Fibroblast of the conjunctiva (primary cell): ENCODE measurements at places on chromosomes 5 and 9.

- DNase-seq = peak; percentile 79
Measured at GRCh38 chr9:81492710-81493447, 196.5 kb downstream of the TLE1 start.

DNA sequence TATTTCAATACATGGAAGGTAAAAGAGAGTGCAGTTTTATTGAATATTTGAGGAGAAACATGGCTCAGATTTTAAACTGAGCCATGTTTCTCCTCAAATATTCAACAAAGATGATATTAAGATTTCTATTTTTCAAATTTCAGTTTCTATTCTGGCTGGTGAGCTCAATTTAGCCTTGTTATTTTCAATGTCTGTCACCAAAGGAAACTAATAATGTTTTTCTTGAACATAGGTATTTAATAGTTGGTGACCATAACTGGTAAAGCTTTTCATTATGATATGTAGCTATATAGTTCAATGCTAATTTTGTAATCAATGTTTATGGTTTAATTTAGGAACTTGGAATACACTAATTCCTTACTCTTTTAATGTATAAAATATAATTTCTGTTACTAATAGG lies 177.4 kb downstream of the FER start:
- no peak for DNase-seq

DNA sequence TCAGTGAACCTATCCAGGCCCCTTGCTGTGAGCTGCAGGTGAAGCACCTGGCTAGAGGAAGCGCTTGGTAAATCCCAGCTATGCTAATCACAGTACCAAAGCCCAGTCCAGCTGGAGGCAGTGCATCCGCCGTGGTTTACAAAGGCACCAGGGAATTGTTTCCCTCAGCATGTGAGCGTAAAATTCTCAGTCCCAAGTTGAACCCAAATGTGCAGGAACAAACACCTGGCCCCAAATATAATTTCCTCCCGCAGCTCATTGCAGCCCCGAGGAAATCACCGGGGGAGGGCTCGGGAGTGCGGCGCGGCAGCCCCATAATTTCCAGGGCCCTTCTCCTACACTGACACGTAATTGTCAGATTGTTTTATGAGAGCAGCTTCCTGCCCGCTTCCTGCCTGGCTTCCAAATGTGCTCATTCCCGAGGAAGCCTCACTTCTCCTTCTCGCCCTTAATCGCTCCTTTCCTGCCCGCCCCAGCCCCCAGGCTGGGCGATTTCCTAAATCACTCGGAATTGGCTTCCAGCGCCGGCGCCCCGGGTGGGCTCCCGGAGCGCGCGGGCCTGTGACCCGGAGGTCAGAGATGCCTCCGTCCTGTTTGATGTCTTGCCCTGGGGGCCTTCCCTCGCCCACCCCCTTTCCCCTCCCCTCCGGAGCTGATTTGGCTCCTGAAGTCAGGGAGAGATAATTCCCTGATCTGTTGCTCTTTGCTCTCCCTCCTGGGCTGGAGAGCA lies 134.4 kb downstream of the FGF1 start:
- no peak for DNase-seq

GRCh38 chr5:76953551-76954382 lies 922 bp downstream of the CRHBP start:
- no peak for DNase-seq

GRCh38 chr9:127611603-127611898 lies 526 bp upstream of the STXBP1 start:
- DNase-seq = no peak

DNA sequence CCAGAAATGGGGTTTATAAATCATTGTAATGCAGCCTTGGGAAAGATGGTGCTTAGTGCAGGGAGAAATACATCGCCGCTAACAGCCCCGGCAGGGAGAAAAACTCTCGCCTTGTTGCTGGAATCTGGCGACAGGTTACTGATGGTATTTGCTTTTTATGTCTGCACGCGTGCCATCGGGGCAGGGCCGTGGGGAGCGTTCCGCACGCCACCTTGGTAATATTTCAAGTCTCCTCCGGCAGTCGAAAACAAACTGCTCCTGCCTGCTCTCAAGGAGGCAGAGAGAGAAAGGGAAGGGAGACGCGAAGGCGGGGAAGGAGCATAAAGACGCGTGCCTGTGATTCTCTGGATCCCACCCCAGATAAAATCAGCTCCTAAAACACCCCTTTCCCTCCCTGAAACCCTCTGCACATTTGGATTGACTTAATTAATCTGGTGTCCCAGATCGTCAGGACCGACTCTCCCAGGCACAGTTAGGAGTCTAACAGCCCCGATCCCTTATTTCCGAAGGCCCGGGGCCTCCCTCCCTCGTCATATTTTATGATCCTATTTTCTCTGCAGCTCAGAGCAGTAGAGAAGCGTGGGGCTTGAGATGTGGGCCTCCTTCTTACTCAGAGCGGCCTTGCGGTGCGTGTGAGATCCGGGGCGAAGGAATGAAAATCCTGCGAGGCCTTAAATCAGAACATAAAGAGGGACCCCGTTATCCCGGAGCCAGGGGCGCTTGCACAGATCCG lies 47.7 kb downstream of the CFAP77 start:
- no peak for DNase-seq

DNA sequence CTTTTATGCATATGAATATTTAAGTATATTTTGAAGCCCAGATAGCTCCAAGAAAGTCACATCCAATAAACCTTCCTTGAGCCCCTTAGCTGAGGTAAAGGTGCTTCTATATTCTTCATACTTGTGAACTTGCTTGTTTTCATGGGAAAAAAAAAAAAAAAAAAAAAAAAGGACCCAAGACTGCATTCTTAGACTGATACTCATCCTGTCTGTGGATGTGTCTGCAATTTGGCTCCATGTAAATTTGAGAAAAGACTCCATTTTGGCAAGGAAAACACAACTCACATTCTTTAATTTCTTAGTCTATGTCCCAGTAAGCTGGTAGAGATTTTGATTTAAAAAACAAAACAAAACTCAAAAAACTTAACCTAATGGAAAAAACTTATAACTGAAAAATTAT lies 238.3 kb downstream of the FBXL17 start:
- DNase-seq = no peak

- DNase-seq = peak; percentile 1
Measured at GRCh38 chr5:138408023-138408422, 30.8 kb upstream of the REEP2 start.

GRCh38 chr5:159987031-159987674 lies 21.8 kb upstream of the TTC1 start:
- peak; percentile 43 for DNase-seq
